ENCODE measurements at places on chromosomes 12 and 14.

GRCh38 chr14:85090681-85091080 is 439.3 kb upstream of the FLRT2 start:
- DNase-seq, result no peak

DNA sequence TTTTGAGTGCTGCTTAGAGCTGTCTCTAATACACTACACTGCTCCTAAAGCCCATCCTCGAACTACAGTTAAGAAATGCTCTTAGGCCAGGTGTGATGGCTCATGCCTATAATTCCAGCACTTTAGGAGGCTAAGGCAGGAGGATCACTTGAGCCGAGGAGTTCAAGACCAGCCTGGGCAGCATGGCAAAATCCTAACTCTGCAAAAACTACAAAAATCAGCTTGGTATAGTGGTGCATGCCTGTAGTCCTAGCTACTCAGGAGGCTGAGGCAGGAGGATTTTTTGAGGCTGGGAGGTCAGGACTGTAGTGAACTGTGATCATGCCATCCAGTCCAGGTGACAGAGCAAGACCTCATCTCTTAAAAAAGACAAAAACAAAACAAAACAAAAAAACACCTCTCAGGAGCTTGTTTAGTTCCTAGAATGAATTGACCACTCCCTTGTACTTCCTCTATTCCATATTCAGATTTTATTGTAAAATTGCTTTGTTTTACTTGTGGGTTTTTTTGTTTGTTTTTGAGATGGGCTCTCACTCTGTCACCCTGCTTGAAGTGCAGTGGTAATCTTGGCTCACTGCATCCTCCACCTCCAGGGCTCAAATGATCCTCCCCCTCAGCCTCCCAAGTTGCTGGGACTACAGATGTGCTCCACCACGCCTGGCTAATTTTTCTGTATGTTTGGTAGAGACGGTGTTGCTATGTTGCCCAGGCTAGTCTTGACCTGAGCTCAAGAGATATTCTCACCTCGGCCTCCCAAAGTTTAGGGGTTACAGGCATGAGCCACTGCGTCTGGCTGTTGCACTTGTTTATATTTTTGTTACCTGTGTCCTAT is 13.6 kb downstream of the MDM2 start:
- no peak for DNase-seq

DNA sequence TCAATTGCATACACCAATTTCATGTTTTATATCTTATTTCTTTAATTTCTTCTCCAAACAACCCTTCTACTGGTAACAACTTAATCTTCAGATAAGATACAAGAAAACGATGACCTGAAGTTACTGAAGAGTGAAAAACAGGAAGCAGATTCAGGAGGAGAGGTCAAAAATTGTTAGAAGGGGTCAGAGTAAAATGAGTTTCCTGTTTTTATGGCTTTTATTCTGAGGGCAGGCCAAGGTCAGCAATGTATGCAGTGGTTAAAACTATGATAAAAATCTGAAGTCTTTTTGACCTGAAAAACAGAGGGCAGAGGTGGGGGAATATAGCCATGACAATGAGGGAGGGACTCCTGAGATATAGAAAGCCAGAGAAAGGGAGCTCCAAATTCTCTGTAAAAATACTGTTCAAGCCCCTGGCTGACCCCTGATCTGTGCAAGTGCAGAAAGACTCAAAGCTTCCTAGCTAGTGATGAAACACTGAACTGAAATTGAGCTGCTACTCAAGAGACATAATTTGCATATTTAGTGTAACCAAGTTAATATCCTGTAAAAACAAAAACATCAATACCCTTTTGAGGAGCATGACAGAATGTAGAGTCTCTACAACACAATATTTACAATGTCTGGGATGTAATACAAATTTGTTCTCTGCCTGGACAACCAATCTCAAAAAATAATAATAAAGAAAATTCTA is 514.3 kb upstream of the SEL1L start:
- no peak for DNase-seq

GRCh38 chr12:126895951-126896913 is 1370.7 kb upstream of the TMEM132C start:
- no peak for DNase-seq

GRCh38 chr12:68281322-68282077 is 28.1 kb upstream of the IL22 start:
- no peak for DNase-seq

DNA sequence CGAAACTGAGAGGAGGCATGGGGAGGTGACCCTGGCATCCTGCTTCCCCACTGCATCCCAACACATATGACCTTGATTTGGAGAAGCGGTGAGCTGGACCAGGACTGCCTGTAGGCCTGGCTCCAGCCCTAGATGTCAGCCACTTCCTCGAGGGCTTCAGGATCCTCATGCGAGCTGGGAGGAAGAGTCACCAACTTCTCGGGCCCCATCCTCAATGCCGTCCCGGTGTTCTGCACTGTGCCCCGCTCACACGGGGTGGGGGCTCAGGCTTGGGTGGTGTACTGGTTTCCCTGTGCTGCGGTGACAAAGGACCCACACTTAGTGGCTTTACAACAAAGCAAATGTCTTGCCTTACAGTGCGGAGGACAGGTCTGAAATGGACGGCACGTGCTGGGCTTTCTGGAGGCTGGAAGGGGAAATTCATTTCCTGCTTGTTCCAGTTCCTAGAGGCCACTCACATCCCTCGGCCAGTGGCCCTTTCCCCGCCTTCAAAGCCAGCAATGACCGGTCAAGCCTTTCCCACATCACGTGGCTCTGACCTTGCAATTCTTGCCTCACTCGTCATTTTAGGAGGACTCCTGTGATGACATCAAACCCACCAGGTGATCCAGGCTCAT is 298.1 kb upstream of the RTL1 start:
- DNase-seq, result no peak

DNA sequence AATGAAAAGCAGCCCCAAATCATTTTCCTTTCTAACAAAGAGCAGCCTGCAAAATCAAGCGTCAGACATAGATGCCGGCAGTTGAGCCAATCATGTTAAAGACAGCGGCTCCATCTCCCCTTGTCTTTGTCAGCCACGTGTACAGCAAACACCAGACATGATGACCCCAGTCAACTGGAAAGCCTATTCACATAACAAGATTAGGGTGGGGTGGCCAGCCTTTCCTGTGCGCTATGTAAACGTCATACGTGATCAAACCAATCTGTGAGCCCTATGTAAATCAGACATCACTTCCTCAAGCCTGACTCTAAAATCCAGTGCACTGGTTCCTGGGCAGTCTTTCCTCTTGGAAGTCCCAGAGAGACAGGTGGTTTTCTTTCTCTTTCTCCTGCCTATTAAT is 9.9 kb upstream of the FICD start:
- DNase-seq, result no peak

DNA sequence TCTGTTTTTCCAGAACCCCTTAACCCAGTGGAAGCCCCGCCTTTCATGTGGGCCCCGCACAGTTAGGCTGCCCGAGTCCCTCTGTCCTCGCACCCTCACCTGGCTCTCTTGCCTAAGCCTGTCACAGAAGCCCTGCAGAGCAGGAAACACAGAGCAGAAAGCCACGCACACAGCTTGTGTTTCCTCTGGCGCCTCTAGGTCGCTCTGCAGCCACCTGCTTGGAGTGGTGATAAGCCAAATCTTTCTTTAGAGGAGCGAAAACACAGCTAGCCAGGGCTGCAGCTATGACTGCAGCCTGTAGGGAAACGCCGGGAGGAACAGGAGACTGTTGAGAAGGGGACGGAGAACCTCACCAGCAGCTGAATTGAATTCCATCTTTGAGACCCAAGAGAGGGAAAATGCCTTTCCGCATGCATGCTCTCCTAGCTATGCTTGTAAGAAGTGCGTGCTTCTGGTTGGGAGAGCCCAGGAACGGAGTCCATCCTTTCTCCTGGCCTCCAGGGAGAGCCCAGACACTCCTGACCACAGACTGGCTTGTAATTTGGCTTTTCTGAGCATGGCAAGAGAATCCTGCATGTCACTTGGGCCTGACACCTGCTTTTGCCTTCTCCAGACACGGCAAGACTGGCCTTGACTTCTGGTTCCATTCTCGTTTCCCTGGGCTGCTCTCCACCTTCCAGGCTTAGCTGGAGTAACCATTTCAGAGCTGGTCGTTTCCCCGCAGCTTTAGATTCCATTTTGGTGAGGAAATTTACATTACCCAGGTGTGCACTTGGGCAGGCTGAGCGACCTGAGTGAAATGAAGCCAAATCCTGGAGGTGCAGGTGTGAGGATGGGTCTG is 301.6 kb downstream of the CACNA1C start:
- DNase-seq, result no peak

DNA sequence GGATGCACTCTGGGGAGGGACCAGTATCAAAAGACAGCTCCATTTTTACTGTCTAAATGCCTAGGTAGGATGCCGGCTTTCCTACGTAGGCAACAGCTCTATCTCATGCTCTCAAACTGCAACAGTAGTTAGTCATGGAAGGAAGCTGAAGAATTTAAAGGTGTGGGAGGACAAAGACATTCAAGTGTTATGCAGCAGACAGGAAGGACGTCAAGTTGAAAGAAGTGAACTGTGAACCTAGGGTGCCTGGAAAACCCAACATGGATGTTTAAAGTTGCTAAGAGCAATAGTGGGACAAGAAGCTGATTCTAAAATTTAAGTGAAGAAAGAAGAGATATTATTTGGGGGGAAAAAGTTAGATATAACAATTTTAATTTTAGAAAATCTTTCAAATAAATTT is 5.9 kb downstream of the SEC23A start:
- no peak for DNase-seq

DNA sequence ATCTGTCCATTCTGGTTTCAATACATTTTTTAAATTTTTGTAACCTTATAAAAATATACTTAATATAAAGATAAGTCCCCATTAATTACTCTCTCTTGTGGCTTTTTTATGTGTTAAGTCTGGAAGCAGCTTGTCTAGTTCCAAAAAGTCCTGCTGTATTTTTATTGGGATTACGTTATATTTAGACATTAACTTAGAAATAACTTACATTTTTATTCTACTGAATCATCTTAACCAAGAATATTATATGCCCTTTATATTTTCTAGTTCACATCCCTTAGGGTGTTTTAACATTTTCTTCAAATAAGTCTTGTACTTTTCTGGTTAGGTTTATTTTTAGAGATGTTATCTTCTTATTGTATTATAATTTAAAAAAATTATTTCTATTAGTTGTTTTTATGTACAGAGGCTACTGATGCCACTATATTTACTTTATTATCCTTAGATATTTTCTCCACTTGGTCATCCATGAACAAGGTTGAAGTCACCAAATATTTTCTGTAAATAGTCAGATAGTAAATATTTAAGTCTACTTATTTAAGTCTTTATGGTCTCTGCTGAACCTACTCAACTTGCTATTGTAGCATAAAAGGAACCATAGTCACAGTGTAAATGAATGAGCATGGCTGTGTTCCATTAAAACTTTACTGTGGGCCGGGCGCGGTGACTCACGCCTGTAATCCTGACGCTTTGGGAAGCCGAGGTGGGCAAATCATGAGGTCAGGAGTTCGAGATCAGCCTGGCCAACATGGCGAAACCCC is 132.4 kb upstream of the NEDD1 start:
- peak; percentile 29 for DNase-seq

DNA sequence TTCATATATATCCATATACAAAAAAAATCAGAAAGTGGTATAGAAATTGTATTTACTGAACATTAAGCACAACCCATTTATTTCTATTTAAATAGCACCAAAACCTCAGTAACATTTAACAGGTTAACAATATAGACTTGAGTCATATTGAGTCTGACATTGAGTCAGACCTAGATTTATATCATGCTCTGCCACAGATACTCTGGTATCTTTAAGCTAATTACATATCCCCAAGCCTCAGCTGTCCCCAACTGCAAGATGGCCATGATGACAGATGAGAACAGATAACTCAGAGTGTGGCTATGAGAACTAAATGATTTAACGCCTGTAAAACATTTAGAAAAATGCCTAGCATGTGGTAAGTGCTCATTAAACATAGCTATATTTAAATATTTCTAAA is 40.3 kb downstream of the IFNG start:
- DNase-seq, result no peak

- no peak for DNase-seq
Observed at GRCh38 chr14:59098377-59098776, 90.1 kb upstream of the DAAM1 start.

DNA sequence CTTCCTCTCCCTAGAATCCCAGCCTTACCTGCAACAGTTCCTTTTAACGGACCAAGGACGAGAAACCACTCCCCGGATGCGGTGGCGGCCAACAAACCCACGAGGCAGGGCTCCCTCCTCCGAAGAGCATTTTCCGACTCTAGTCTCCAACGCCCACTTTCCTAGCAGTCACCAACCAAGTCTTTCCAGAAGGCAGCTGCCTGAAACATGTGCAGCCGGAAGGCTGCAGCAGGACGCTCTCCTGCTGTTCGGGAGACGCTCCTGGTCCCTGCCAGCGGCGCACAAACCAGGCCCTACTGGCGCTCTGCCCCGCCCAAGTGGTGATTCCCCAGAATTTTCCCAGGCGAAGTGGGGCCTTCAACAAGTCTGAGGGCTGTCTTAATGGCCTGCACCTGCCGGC is 21.1 kb upstream of the ADAM20 start:
- DNase-seq, result no peak

DNA sequence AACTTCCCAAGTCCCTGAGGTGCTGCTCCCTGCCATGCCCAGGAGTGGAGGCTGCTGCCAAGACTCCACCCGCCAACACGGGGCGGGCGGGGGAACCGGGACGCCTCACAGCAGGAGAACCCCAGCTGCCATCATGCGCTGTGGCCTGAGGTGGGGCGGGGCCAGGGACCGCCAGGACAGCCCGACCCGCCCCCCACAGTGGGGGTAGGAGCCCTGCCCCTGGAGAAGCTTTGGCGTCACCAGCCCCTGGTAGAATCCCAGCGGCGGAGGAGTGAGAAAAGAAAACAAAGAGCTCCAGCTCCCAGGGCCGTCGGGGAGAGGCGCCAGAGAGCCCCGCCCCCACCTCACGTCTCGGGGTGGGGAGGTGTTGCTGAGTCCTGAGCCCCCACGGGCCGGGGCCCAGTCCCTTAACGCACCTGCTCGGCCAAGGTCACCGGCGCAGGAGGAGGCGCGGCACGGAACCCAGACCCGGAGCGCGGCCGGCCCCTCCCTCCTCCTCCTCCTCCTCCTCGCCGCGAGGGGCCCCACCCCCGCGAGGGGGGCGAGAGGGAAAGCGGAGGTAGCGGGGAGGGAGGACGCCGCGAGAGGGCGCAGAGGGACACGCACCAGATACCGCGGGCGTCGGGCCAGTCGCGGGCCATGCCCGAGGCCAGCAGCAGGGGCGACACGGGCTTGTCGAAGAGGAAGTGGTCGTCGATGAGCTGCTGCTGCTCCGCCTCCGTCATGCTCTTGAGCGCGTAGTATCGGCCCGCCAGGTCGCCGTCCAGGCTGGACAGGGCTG is 1.8 kb downstream of the CKB start:
- DNase-seq, result peak; percentile 82
